Gastrocnemius medialis (tissue), 4 donors: ENCODE measurements at places on chromosomes 4 and X. TPM values are rescaled to one million over a fixed set of nuclear protein-coding genes. Genes with fewer than 3 reads are reported as not detected.

DNA sequence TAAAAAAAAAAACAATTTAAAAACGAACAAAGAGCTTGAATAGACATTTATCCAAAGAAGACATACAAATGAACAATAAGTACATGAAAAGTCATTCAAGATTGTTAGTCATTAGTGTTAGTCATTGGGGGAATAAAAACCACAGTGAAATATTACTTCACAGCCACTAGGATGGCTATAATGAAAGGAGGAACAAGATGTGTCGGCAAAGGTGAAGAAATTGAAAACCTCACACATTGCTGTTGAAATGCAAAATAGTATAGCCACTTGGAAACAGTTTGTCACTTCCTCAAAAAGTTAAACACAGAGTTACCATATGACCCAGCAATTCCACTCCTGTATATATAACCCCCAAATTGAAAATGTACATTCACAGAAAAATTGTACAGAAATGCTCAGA lies 45.2 kb upstream of the SLC39A8 start:
- no peak for DNase-seq

GRCh38 chrX:13081395-13082205 lies 37.2 kb upstream of the FAM9C start:
- DNase-seq = no peak

DNA sequence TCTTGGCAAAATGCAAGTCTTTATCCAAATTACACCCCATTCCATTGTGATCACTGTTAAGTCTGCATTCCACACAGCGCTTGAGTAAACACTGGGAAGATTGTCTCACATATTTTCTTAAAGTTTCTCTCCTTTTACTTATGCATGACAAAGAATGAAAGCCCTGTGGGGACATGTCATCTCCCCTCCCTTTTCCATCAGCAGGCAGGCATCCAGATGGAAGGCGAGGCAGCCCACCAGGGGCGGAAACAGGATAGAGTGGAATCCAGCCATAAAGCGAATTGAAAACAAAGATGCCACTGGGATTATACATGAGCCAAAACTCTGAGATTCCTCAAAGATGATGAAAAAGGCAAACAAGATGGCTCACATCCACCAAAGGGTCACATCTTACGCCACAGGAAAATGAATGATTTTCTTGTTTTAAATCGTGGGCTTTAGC lies 78.2 kb downstream of the AFAP1 start:
- no peak for DNase-seq

- DNase-seq = no peak
These were observed 371.6 kb upstream of the EMCN start for GRCh38 chr4:100889401-100889800.

Gene MAGEB2
- total RNA-seq = not detected

DNA sequence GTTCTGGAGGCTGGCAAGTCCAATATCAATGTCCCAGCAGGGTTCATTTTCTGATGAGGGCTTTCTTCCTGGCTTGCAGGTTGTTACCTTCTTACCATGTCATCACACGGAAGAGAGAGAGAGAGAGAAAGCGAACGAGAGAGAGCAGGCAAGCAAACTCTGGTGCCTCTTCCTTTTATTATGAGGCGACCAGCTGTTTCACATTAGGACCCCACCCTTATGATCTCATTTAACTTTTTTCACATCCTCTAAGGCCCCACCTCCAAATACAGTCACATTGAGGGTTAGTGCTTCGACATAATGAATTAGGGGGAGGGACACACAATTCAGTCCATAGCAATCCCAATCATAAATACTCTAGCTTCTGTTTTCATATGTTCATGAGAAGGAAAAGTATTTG lies 10.6 kb upstream of the GPR174 start:
- DNase-seq = no peak

DNA sequence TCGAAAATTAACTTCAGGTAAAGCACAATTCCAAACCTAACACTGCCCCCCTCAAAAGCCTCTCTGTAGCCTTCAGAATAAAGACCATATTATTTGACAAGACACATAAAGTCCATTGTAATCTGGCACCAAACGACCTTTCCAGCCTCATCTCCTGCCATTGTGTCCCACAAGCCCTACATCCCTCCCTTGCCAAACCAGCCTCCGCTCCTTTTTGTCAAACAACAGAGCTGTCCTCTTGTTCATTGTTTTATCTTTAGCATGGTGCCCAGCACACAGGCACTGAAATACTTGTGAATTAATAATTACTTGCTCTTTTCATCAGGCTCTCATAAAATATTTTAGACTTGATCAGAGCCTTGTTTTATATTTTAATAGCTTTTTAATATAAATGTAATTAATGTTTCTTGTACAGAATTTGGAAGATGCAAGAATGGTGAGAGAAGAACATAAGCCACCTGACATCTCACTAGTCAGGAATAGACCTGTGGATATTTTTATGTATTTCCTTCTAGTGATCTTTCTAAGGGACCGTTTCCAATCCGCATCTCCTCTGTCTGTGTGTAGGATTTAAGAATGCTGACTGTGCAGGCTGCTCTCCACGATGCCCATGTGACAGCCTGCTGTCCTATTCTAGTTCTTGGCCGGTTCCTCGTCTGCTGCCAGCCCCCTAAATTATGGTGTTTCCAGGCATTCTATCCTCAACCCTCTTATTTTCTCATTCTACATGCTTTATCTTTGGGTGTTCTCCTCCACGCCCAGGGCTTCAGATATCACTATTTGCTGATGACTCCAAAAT lies 3.0 kb upstream of the IRF2 start:
- no peak for DNase-seq

GRCh38 chr4:186351668-186352194 lies 85.7 kb downstream of the F11 start:
- DNase-seq = no peak

DNA sequence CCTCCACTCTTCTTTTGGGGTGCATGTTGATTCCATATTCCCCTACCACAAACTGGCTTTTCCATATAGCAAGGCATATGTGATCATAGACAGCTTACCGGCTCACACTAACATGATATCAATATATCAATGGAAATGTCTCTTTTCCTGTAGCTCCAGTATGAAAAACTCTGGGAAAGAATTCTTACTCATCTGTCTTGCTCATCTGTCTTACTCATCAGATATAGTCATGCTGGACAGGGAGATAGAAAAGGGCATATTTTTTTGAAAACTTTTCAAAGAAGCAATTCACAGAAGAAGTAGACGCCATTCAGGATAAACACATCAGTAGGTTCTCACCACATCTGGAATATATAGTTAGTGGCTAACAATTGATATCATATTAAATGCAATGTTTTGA lies 794.7 kb downstream of the RAB28 start:
- no peak for DNase-seq

- no peak for DNase-seq
These were observed 31.1 kb downstream of the TACC3 start for GRCh38 chr4:1752284-1753041.

DNA sequence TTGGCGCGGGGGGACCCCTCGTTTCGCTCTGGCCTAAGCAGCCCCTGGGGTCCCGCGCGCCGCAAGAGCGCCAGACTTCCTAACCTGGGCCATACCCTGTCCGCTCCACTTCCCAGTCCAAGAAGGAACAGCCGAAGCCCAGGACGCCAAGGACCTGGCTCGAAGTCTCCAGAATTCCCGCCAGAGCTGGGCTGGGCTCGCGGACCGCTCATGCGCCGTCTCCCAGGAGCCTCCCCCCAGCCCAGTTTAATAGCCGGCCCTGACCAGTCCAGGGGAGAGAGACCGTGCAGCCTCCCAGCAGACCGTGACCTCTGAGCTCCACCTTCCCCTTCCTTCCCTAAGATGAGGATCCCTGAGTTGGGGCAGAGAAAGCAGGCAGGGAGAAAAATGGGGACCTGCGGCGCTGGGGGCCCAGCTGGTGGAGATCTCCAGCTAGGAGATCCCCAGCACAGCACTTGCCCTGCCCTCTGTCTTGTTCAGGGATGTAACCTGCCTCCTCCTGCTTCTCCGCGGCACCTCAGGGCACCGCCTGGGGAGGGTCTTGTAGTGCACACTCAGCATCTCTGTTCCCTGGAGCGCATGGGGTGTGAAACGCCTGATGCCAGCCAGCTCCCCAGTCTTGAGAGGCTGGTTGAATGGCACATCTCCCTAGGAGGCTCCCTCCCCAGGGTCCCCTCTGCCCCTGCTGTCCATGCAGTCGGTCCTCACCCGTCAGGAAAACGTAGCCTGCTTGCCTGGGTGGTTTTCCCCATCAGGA lies 1.2 kb upstream of the LETM1 start:
- no peak for DNase-seq

Gene KLHL4
- total RNA-seq = 0.05 TPM

GRCh38 chrX:72176981-72177380 lies 4.6 kb upstream of the PIN4 start:
- no peak for DNase-seq

DNA sequence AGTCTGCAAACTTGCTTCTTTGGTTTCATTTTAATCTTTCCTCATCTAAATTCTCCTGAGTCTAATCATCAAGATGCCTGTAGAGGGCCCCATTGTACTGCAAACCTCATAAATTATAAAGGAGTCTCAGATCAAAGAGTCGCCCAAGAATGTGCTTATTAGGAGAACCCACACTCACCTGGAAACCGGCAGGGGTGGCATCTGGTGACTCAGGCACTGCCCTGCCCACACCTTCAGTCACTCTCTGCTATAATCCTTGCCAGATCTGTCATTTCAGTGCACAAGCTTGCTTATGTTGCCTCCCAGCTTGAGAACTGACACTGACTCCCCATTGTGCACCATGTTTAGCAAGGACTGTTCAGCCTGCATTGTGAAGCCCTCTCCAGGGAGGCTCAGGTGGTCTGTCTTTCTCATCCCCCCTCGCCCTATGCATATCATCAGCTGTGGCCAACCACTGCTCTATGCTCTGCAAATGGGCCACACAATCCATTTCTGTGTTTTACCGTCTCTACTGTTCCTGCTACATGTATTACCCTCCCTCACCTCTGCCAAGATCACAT lies 12.4 kb downstream of the EPGN start:
- DNase-seq = no peak

DNA sequence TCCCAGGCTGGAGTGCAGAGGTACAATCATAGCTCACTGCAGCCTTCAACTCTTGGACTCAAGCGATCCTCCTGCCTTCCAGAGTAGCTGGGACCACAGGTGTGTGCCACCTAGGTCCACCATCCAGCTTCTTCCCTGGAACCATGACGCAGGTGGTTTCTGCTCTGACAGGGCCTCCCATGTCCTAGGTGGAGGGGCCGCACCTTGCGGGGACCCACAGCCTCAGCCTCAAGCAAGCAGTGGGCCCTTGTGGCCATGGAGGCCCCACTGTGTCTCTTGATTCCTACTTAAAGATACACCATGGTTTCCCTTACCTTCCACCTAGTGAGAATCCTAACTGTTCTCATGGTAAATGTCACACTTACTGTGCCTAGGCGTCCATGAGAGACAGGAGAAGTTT lies 6.9 kb upstream of the GPR78 start:
- DNase-seq = no peak
